ENCODE measurements at places on chromosomes 11 and 22.

- DNase-seq, result no peak
These were observed 199.9 kb downstream of the MAML2 start for GRCh38 chr11:96143041-96143521.

GRCh38 chr11:109747839-109748238, 325.8 kb downstream of the C11orf87 start:
- no peak for DNase-seq

DNA sequence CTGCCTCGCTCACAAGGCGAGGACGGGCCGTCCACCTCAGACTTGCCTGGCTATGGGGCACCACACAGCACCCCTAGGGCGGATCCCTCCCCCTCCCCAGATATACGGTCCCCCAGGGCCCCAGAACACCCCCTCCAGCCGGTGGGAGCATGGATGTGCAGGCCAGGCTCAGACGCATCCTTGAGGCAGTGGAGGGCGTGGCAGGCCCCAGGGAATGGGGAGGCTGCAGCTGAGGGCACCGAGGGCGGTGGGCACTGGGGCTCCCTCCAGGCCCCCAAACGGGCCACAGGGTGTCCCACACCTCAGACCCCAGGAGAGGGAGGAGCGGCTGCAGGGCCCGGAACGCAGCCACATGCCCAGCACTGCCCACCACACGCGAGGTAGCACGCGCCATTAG, 12.1 kb downstream of the TTLL8 start:
- DNase-seq, result no peak

- DNase-seq, result no peak
These were observed 15.0 kb downstream of the CHST1 start for GRCh38 chr11:45650166-45651095.

GRCh38 chr11:87443707-87444106, 406.0 kb downstream of the TMEM135 start:
- no peak for DNase-seq

- no peak for DNase-seq
These were observed 6.9 kb downstream of the DLG2 start for GRCh38 chr11:85620256-85620655.

GRCh38 chr11:121524233-121524631, 71.5 kb upstream of the SORL1-AS1 start:
- DNase-seq, result no peak

DNA sequence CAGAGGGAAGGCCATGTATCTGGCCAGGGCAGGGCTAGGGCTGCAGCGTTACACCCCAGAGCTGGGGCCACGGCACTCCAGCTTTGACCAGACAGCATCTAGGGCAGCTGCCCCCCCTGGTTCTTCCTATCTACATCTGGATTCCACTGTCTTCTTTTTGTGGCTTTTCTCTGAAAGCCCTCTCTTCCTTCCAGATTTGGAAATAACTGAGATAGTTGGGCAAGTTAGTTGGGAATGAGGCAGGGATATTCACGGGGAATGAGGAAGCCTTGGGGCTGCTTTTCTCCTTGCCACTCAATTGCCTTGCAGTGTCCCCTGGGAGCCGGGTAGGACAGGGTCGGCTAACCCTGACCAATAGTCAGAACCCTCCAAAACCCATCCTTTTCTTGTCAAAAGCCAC, 26.8 kb downstream of the CLMP start:
- DNase-seq, result no peak

DNA sequence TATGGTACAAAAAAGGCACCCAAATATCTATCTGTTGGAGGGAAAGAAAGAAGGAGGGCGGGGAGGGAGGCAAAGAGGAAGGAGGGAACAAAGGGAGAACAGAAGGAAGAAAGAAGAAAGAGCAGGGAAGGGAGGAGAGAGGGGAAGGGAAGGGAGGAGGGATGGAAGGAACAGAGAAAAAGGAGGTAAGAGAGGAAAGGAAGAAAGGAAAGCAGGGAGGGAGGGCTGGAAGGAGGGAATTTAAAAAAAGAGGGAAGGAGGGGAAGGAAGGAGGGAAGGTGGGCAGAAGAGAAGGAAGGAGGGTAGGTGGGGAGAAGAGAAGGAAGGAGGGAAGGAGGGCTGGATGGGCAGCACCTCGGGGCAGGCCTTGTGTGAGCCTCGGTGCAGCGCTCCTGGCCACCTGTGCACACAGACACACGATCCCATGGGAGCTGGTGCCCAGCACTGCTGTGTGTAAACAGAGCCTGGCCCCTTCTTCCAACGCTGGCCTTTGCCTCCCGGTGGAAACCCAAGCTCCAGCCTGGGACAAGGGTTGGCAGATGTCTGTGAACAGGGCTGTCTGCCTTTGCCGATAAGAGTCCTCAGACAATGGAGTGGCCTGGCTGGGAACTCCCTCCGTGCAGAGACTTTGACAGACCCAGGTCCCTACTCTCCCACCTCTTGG, 23.2 kb downstream of the SMIM38 start:
- DNase-seq, result no peak

DNA sequence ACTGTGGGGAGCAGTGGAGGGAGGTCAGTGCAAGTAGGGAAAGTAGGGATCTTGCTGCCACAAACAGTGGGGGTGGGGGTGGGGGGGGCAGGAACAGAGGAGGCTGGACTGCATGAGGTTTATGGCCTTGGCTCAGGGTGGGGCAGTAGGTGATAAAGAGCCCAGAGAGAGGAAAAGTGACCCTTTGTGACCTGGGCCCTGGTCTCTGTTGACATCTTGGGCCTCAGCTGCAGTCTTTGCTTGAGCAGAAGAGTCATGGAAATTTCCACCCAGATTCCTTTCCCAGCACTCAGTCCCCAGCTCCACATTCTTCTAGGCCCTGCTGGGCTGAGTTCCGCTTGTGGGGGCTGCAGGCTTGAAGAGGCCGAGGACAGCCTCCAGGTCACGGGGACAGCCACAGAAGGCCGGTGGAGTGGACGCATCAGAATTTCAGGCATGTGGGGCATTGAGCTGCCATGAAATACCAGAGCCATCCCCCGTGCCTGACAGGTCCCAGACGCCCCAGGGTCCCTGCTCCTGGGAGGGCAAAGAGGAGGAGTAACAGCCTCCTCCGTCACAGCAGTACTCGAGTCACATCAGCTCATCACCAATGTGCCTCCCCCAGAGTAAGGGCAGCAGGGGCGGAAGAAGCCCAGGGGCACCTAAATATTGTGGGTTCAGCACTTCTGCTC, 9.7 kb upstream of the MALAT1 start:
- DNase-seq, result no peak

GRCh38 chr11:3104961-3105790, 48.0 kb upstream of the CARS1 start:
- DNase-seq, result no peak

GRCh38 chr11:88402192-88402715, 64.7 kb upstream of the CTSC start:
- DNase-seq, result no peak

GRCh38 chr11:130203766-130204702, 44.5 kb downstream of the ST14 start:
- no peak for DNase-seq

DNA sequence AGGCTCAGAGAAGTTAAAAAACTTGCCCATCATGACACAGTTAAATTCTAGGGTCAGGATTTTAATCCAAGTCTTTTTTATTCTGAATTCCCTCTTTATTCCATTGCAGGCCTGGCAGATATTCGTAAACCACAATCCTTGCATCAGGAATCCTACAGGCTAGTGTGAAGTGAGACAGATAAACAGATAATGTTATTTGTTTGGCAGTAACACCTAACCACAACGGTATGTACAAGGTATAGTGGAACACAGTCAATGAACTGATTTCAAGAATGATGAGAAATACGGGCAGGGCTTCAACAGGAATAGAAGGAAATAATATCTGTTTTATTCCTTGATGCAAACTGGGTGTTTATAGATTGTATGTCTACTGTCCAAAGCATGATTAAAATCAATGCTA, 32.0 kb upstream of the NARS2 start:
- DNase-seq, result no peak

- no peak for DNase-seq
These were observed 21.5 kb downstream of the CTSC start for GRCh38 chr11:88315981-88316441.

DNA sequence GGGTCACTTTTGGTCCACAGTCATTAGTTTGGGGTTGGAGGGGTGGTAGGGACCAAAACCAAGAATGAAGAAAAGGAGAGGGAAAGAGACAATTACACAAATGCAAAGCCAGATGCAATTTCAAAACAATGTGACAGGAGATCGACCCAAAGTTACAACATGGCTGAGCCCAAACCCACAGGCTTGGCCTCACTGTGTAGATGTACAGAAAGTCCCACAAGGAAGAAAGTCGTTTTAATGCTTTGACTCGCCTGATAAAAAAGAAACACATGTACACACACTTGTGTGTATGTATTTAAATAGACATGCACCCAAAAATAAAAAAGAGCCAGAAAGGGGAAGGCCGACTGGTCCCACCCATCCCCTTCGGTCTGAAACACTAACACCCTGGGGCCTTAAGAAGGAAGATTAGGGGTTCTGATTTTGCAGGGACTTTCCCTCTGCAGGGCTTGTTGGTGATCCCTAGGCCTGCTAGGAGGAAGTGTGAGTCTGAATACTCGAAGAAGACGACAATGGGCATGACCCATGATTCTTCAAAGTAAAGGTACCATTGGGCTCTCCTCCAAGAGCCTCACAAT, 104.1 kb downstream of the ETS1 start:
- no peak for DNase-seq

- DNase-seq, result no peak
These were observed 3.9 kb downstream of the SLC1A2 start for GRCh38 chr11:35415487-35415886.

DNA sequence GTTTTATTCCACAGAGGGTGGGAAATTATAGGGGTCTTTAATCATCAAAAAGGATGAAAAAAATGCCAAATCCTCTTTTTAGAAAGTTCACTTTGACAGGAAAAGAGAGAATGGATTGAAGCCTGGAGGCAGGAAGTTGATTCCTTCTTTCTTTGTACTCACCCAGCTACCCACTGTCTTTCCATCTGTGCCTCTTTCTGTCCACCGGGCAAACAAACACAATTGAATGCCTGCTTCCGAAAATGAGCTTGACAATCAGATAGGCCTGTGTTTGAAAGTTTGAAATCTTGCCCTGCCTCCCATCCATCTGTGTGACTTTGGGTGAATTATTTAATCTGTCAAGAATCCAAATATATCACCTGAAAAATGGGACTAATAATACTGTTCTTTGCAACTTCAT, 81.1 kb downstream of the SCN3B start:
- DNase-seq, result no peak

- no peak for DNase-seq
These were observed 3.4 kb upstream of the RASD2 start for GRCh38 chr22:35537232-35537631.

GRCh38 chr11:65410936-65411680, 11.5 kb upstream of the NEAT1 start:
- DNase-seq, result no peak

GRCh38 chr22:26610996-26611395, 6.8 kb downstream of the CRYBB1 start:
- no peak for DNase-seq

GRCh38 chr22:27801202-27801615, 347 bp downstream of the MN1 start:
- no peak for DNase-seq

GRCh38 chr22:38098410-38099249, 11.9 kb downstream of the BAIAP2L2 start:
- no peak for DNase-seq

- DNase-seq, result no peak
These were observed 43.7 kb downstream of the CADM1 start for GRCh38 chr11:115460512-115460911.

- DNase-seq, result no peak
These were observed 982.2 kb downstream of the BRD1 start for GRCh38 chr22:48845356-48845936.

GRCh38 chr11:73003088-73003487, 139.0 kb downstream of the FCHSD2 start:
- no peak for DNase-seq

GRCh38 chr11:123425367-123425766, 4.7 kb upstream of the GRAMD1B start:
- no peak for DNase-seq

DNA sequence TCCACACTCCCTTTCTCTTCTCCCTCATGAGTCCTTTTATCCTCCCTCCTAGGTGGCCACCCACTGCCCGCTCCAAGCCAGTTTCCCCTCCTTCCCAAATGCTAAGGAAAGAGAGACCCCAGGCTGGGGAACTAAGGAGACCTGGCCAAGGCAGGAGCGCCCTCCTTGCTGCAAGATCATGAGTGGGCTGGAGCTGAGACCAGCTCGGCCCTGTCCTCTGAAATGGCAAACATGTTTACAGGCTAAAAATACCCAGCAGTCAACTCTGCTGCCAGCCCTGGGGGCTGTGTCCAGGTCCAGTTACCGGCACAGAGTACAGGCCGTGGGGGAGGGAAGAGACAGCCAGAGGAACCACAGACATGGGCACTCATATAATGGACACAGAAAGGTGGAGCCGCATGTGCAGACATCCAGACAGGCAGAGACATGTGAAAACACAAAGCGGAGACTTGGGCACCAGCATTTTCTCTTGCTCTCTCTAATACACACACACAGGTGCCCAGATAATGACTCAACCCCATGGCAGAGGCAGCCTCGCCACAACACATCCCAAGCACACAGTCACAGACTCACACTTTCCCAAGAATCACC, 1.2 kb upstream of the AHNAK start:
- DNase-seq, result no peak

GRCh38 chr11:109707411-109707810, 285.4 kb downstream of the C11orf87 start:
- no peak for DNase-seq

GRCh38 chr11:19389787-19390303, 149.1 kb upstream of the E2F8 start:
- DNase-seq, result no peak

- no peak for DNase-seq
These were observed 219.4 kb upstream of the RAG2 start for GRCh38 chr11:36817336-36817965.

GRCh38 chr11:96103102-96103501, 179.2 kb upstream of the MTMR2 start:
- no peak for DNase-seq

Measured in NCI-H1694 (cell line).